Osteocyte (in vitro differentiated cells): ENCODE measurements at places on chromosomes 3 and 15. TPM values are rescaled to one million over a fixed set of nuclear protein-coding genes. Genes with fewer than 3 reads are reported as not detected.
A peak's percentile ranks its signal among the peaks of the same experiment; 100 is the strongest.

DNA sequence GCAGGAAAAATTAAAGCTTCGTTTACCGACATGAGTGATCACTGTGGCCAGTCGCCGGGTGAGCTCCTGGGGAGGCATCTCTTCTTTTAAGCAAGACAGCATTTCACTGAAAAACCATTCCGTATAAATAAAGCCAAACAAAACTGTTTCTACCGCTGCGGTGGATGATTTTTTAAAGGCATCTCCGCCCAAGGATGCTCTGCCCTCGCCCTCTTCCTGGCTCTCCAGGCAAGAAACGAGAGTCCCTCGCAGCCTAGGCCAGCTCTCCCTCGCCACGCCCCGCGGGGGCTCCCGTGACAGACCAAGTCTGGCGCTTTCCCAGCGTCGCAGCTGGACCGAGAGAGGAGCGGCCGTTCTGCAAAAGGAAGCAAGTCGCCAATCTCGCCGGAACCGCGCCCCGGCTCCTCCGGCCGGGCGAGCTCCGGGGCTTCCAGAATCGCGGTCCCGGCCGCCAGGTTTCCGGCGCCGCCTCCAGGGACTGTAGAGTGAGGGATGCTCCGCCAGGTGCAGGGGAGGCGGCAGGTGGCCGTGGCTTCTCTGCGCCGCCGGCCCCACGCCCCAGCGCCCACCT lies 458 bp downstream of the MCF2L2 start:
- H3K27me3 ChIP-seq, result peaks cover 29% of the 10 kb centered on the region
- H3K4me1 ChIP-seq, result peaks cover 10% of the 10 kb centered on the region
- peak; percentile 90 for DNase-seq
- no peaks in the 10 kb centered on the region for H3K36me3 ChIP-seq
- peak overlapping the region; percentile 78 for H3K4me3 ChIP-seq

GRCh38 chr3:83065851-83066460 lies 1304.5 kb upstream of the GBE1 start:
- H3K4me1 ChIP-seq, result peaks cover 35% of the 10 kb centered on the region
- no peak for DNase-seq
- no peaks in the 10 kb centered on the region for H3K27me3 ChIP-seq

DCLK3 gene
- total RNA-seq, result not detected in 2 replicates

CCDC32 gene
- 23.9 and 28.3 TPM in 2 replicates for total RNA-seq

- H3K4me1 ChIP-seq, result peaks cover 11% of the 10 kb centered on the region
- H3K4me3 ChIP-seq, result no peak overlapping the region
- H3K36me3 ChIP-seq, result no peaks in the 10 kb centered on the region
- no peak for DNase-seq
- H3K27ac ChIP-seq, result no peak overlapping the region
Observed at GRCh38 chr15:81330366-81331090, 6.6 kb upstream of the STARD5 start.

- H3K4me1 ChIP-seq, result no peaks in the 10 kb centered on the region
- H3K36me3 ChIP-seq, result peaks cover 43% of the 10 kb centered on the region
- no peak for DNase-seq
- H3K27me3 ChIP-seq, result no peaks in the 10 kb centered on the region
Observed at GRCh38 chr3:36843065-36844051, 79.0 kb upstream of the DCLK3 start.

DNA sequence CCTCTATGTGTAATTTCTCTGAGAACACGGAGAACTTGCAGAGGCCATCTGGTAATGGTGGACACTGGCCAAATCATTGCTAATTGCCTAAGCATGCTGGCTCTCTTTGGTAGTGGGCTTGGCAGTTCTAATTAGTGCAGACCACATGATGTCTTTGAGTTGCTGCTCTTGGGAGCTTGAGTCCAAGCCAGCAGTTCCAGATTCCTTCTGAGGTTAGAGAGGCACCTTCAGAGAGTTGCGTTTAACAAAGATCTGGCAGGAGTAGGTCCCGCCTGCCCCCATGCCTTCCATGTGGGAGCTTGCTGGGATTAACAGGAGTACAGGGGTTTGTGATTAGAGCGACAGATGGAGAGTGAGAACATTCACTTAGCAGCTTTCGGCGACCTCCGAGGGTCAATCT lies 449.0 kb upstream of the LMCD1 start:
- no peaks in the 10 kb centered on the region for H3K27me3 ChIP-seq
- DNase-seq, result no peak
- no peak overlapping the region for H3K27ac ChIP-seq
- H3K4me3 ChIP-seq, result no peak overlapping the region
- H3K36me3 ChIP-seq, result no peaks in the 10 kb centered on the region
- H3K4me1 ChIP-seq, result no peaks in the 10 kb centered on the region

DNA sequence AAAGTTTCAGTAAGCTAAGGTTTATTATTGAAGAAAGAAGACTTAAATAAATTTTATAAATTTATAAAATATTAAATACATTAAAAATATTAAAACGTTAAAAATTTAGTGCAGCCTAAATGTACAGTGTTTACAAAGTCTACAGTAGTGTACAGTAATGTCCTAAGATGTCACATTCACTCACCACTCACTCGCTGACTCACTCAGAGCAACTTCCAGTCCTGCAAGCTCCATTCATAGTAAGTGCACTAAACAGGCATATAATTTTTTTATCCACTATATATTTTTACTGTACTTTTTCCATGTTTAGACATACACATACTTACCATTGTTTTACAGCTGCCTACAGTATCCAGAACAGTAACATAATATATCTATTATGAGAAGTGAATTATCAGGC lies 51.5 kb downstream of the TJP1 start:
- H3K4me3 ChIP-seq, result no peak overlapping the region
- H3K36me3 ChIP-seq, result peaks cover 38% of the 10 kb centered on the region
- no peak overlapping the region for H3K27ac ChIP-seq

DNA sequence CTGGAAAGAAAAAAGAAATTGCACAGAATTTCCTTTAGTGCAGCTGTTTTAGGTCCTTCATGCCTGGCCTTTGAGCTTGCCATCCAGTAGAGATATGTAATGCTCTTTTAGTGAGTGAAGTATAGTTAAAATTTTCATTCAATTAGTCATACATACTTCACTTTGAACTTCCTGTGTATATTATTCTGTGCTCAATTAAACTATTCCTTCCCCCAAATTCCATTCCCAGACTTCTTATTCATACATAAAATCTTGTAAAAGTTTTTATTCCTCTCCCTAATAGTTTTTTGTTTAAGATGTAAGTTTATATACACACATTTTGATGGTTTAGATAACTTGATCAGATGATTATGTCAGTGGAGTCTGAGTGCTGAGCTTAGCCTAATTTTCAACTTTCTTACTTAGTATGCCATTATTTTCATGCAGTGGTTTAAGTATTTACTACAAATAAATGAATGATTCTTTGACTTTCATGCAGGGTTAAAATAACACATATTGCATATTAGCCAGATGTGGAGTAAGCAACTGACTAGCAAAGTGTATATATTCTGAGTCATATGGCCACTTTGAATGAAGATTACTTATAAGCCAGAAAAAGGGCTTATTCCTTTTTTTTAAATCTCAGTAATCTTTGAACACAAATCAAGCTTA lies 42.5 kb upstream of the ABHD10 start:
- no peak overlapping the region for H3K4me3 ChIP-seq
- H3K36me3 ChIP-seq, result peaks cover 68% of the 10 kb centered on the region
- no peaks in the 10 kb centered on the region for H3K27me3 ChIP-seq
- peaks cover 39% of the 10 kb centered on the region for H3K4me1 ChIP-seq
- no peak for DNase-seq

DNA sequence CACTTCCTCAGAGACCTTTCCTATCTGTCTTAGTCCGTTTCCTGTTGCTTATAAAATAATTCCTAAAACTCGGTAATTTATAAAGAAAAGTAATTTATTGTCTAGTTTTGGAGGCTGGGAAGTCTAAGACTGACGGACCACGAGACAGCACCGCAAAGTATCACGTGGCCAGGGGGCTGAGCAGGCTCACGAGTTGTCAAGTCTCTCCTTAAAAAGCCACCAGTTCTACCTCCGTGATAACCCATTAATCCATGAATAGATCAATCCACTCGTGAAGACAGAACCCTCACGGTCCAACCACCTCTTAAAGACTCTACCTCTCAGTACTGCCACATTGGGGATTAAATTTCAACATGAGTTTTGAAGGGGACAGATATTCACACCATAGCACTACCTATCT lies 821 bp downstream of the LINS1 start:
- H3K27ac ChIP-seq, result no peak overlapping the region
- H3K27me3 ChIP-seq, result no peaks in the 10 kb centered on the region
- H3K4me1 ChIP-seq, result peaks cover 25% of the 10 kb centered on the region
- H3K36me3 ChIP-seq, result peaks cover 10% of the 10 kb centered on the region
- no peak overlapping the region for H3K4me3 ChIP-seq
